G401 (cell line): ENCODE measurements at places on chromosomes 1 and 21. TPM values are rescaled to one million over a fixed set of nuclear protein-coding genes. Genes with fewer than 3 reads are reported as not detected.

DNA sequence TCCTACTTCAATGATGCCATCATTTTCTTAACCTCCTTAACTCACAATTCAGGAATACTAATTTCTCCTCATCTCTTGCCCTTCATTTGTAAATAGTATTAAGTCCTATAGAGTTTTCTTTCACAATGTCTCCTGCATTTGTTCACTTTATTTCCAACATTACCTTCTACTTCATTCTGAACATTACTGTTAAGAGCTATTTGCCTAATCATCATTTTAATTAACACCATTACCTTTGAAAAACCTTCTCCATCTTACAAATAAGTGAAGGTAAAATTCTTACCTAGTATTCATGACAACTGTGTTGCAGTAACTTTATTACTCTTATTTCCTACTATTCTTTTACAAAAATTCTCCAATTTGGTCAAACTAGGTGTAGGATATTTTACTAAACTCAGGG is 137.7 kb downstream of the COQ8A start:
- no peak for DNase-seq

DNA sequence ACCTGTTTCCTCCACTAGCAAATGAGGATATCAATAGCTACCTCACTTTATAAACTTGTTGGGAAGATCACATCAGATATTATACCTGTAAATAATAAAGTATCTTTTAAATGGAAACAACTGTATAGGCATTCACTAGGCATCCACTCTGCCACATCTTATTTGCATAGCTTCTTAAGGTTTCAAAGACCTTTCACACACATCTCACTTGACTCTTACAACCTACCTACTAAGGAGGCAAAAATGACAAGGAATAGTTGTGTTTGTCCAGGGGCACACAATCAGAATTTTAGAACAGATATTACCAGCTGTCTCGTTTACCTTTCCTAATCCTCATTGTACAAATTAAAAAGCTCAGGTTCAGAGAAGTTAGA is 51.5 kb downstream of the VANGL2 start:
- DNase-seq, result no peak

DNA sequence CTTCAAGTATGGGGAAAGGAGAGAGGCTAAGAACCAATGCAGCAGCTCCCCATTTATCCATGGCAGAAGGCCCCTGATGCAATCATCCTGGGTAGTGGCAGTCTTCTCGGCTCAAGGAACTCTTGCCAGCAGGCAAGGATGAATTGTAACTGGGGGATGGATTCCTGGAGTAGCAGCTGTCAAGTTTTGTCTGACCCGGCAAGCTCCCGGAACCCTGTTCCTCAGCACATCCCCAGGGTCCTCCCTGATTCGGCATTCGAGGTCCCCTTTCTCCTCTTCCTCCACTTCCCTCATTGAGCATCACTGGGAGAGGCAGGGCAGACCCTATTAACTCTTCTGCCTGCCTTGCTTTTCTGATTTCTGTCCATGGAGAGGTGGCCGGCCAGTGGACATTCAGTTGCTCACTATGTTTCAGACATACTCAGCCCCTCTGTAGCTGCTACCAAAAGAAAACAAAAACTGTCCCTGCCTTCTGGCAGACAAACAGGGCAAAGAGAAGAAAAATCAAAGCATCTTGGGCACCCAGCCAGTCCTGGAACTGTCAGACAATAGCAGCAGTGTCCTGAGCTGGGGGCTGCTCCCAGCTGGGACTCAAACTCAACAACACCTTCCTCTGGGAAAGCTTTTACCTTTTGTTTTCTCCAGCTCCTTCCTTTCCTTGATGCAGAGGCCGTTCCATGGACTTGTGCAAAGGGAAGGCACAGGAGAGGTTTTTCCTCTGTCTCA is 5.6 kb upstream of the PTCH2 start:
- DNase-seq, result peak; percentile 30

- peak; percentile 70 for DNase-seq
These were observed at the start of gene RNF207 for GRCh38 chr1:6205849-6206519. Gene RNF207 (plus strand): TSS chr1:6206119. CDS start chr1:6206536, 417 bp downstream.

DNA sequence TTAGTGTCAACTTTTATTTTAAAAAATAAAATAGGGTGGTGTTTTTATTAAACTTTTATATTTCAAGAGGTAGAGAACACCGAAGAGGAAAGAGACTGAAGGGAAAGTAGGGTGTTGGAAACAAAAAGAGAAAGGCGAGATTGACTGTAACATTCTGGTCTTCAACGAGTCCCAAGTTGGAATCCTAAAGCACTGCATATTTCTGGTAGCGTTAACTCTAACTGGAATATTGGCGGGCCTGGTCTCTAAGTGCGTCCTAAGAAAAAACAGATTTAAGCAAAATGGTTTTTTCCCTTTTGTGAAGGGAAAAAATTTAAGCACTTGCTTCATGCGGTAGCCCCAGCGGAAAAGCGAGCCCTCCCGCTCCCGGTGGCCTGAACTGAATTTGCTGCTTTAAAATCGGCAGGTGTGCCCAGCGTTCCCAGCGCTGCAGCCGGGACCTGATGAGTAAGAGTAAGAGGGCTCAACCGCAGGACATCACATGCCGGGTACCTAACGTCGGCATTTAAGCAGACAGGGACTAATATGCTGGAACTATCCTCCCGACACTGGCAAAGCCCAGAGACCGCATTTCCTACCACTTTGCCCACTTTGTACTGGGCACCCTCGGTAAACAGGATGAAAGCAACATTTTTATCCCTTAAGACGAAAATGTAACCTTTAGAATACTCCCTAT is 30.5 kb upstream of the NFIA start:
- peak; percentile 14 for DNase-seq

GRCh38 chr1:61131248-61131647 is 48.9 kb downstream of the NFIA start:
- no peak for DNase-seq

GRCh38 chr1:62724430-62724829 is 36.2 kb upstream of the DOCK7 start:
- no peak for DNase-seq

OPRD1 gene
- total RNA-seq, result not detected in 2 replicates

- DNase-seq, result no peak
These were observed 23.5 kb downstream of the AGRN start for GRCh38 chr1:1043411-1043810.

KRTAP19-1 gene
- not detected in 2 replicates for total RNA-seq

DNA sequence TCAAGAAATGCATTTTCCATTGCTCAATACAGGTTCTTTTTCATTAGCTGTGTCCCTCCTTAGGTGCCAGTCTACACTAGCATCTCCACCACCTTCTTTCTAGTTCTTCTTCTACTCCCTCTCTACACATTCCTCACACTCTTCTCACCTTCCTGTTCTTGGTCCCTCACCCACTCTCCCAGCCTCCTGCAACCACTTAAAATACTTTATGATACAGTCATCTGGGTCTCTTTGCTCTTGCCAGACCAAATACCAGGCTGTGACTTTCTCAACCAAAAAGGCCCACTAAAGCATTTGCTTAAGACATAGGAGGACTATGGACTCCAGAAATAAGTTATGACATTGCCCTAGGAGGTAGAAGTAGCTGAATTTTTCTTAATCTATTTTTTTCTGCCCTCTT is 35.1 kb downstream of the PIGM start:
- no peak for DNase-seq

DNA sequence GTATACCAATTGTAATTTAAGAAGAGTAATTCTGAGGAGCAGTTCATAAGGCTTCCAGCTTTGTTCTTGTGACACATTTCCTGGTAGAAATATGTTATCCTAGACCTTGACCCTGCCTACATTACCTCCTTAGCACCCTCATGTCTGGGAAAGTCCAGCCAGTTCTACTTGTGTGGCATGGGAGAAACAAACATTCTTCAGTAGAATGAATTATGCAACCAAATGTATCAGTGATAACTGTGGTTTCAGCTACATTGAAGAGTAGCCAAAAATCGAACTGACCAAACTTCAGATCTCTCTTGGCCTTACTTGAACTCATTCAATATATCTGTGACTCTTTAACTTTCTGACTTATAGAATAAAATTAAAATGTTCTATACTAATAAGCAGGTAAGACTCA is 308.1 kb upstream of the LYPLAL1 start:
- DNase-seq, result no peak

DNA sequence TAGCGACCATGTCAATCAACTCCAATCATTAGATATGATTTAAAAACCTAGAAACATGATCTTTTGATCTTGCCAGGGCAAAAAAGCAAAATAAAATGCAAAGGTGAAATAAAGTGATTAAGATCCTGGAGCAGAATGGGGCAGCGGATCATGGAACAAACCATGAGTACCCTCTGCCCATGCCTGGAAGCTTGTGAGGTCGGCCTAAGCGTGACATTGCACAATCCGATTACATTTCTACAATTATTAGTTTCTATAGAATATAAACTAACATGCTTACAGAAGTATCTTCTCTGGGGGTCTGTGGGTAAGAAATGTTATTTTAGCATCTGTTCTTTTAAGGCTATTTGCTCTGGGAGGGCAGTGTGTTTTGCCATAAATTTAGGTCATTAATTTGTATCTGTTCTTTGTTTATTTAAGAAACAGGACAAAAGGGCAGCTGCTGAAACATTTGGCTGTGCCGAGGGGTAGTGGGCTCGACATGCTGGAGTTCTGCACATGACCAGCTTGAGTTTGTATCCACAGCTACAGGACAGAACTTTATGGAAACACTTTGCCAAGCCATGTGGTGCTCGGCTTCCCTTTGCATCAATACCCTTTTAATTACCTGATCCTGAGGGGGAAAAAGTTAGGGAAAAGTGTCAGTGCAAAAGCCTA is 55.9 kb downstream of the ZBTB18 start:
- no peak for DNase-seq

FCRL1 gene
- not detected in 2 replicates for total RNA-seq

GRCh38 chr1:239812580-239812979 is 279.1 kb upstream of the FMN2 start:
- no peak for DNase-seq
